ENCODE measurements at places on chromosomes 12 and 14. TPM values are rescaled to one million over a fixed set of nuclear protein-coding genes. Genes with fewer than 3 reads are reported as not detected.

DNA sequence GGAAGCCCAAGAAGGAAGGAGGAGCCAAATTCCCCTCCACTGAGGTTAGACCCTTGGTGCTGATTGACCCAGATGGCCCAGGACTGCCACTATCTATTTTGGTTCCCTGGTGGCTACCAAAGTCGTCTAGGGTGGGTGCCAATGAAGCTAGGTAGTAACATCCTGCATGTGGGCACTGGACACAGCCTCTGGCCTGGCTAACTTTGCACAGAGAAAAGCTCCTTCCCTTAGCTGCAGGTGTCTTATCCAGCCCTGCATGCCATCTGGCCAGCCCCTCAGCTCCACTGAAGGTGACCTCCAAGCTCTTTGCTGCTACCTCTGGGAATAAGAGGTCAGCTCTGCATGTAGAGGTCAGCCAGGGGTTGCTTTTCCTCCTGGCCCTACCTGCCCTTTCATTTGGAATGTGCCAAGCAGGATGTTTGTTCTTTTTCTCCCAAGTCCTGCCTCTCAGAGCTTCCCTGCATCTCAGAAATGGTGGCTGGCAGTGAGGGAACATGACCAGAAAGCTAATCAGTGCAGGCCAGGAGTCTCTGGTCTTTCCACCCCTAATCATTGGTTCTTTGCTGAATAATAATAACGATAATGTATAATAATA is 34.0 kb downstream of the JDP2 start:
- no peak for DNase-seq

DNA sequence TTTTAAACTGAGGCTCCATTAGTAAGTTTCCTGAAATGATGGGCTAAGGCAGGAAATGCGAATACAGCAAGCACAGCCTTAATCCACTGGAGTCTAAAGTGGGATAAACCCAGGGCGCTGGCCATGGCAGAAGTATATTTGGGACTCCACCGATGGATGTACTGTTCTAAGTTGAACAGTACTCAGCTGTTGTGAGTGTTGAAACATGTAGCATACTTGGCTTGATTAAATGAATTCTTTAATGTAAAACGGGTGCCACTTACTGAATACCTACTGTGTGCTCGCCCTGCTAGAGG is 996 bp downstream of the SSPN start:
- DNase-seq, result peak; percentile 7

DNA sequence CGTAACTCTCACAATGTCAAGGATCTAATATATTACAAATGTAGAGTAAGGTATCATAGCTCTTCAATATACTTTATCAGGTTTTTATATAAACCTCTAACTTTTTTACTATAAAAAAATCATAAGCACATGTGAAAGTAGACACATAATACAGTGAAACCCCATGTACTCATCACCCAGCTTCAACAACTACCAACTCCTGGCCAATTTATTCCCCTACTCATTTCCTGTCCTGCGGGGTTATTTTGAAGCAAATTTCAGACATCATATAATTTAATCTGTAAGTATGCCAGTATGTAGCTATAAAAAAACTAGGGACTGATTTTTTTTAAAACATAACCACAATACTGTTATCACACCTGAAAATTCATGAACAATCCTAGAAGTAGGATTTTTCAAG is 47.7 kb downstream of the NOPCHAP1 start:
- peak; percentile 38 for DNase-seq

ALKBH2 gene
- 5.4 TPM for total RNA-seq

- no peak for DNase-seq
These were observed 62.3 kb upstream of the DDX11 start for GRCh38 chr12:31011336-31011735.

DNA sequence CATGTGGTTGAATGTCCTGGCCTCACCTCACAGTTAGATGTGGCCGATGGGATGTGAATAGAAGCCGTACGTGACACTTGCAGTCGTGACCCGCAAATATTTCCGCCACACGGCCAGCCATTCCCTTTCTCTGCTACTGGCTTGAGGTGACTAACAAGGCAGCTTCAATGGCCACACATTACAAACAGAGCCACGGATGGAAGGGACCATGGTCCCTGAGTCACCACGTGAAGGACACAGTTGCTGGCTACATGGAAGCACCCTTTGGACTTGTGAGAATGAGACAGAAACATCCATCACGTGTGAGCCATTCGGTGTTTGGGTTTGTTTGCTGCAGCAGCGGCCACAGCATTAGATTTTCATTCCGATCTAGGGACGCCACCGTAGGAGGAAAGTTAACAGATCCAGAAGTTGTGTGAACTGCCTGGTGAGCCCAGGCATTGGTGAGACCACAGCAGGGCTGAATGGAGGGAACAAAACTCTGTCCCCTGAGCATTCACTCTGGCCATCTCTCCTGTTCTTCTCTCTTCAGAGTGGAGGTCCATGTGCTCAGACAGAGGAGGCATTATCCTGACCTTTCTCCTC is 33.5 kb upstream of the ADGRD1 start:
- no peak for DNase-seq

WNT1 gene
- total RNA-seq, result not detected

ASIC1 gene
- not detected for total RNA-seq

DNA sequence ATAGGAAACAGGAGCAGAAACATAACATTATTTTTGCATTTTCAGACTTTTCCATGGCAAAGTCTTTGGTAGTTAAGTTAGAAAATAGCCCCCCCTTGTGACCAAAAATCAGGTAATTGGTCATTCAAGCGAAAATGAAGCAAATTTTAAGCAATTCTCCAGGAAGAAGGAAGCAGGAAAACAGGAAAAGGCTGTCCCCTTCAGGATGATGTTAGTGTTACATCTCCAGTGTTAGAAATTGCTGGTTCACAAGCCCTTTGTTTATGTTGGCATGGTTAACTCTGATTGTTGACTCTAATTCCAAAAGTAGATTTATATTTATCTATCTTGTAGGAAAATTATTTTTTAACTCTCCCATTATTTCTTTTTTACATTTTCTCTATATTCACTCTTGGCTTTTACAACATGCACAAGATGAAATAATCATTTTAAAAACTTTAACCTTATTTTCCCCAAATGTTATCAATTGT is 18.8 kb upstream of the GAS2L3 start:
- peak; percentile 91 for DNase-seq

DNA sequence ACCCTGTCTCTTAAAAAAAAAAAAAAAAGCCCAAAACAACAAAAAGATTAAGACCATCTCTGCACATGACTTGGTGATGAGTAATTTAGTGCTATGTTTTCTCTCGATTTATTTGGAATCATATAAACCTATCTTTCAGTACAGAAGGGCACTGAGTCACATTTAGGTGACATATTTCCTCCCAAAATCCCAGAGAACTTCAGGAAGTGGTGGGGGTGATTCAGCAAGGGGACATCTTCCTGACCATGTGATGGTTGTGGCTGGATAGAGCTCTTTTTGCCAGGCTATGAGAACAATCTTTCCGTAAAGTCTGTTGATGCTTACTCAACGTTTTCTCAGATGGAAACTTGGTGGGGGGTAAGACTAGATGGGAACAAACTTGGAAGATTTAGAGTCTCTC is 50.0 kb downstream of the PPFIBP1 start:
- peak; percentile 98 for DNase-seq

DNA sequence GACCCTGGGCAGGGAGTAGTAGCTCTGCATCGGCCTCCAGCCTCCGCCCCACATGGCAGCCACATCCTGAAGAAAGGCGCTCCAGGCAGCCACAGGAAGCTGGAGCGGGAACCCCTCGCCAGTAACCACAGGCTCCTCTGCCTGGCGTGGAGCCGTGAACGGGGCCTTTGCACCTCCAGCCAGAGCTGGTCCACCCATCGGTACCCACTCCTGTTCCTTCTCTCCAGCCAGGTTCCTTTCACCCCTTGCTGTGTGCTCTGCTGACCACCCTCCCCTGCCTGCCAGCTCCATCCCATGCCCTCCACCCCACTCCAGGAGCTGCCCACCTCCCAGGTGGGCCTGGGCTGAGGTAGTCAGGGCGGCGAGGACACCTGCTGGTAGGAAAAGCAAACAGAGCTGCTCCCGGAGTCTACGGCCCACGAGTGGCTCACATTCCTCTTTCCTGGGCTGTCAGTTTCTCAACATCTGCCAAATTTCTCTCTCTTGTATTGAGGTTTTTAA is 2.7 kb downstream of the TGFB3 start:
- DNase-seq, result peak; percentile 32

SIRT4 gene
- total RNA-seq, result 3.2 TPM

FSCB gene
- not detected for total RNA-seq

DNA sequence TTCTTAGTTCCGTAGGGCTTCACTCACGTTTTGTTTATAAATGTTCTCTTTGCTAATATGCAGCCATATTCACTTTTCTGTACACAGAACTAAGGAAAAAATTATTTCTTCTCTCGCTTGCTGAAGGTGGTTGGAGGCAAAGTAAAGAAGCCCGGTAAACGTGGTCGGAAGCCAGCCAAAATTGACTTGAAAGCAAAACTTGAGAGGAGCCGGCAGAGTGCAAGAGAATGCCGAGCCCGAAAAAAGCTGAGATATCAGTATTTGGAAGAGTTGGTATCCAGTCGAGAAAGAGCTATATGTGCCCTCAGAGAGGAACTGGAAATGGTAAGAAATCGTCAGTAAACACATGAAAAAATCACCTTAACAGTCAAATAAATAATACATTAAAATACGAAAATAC is 24.0 kb downstream of the CREBL2 start:
- no peak for DNase-seq

- no peak for DNase-seq
These were observed 191.3 kb downstream of the TMTC2 start for GRCh38 chr12:82877963-82878362.

P2RX2 gene
- total RNA-seq, result not detected

GRCh38 chr12:25308756-25309155 is 58.0 kb upstream of the KRAS start:
- no peak for DNase-seq

GRCh38 chr12:48005750-48006021 is 1.4 kb upstream of the COL2A1 start:
- DNase-seq, result no peak

METTL17 gene
- 13.1 TPM for total RNA-seq

- no peak for DNase-seq
These were observed 61.0 kb upstream of the ZDHHC17 start for GRCh38 chr12:76702946-76703345.

- no peak for DNase-seq
These were observed 3.5 kb downstream of the TGM1 start for GRCh38 chr14:24259282-24260025.

GRCh38 chr12:105523164-105524057 is 192.9 kb downstream of the C12orf75 start:
- DNase-seq, result peak; percentile 79

- DNase-seq, result no peak
These were observed 2.0 kb upstream of the AP1G2 start for GRCh38 chr14:23569443-23570151.

Data from lung microvascular endothelial cell (primary cell).